ENCODE measurements at places on chromosomes 3 and 15.

- no peak for ATAC-seq
These were observed 949.2 kb downstream of the MCTP2 start for GRCh38 chr15:95180530-95180929.

- ATAC-seq: no peak
These were observed 216.0 kb upstream of the ZBTB20 start for GRCh38 chr3:115363071-115363470.

DNA sequence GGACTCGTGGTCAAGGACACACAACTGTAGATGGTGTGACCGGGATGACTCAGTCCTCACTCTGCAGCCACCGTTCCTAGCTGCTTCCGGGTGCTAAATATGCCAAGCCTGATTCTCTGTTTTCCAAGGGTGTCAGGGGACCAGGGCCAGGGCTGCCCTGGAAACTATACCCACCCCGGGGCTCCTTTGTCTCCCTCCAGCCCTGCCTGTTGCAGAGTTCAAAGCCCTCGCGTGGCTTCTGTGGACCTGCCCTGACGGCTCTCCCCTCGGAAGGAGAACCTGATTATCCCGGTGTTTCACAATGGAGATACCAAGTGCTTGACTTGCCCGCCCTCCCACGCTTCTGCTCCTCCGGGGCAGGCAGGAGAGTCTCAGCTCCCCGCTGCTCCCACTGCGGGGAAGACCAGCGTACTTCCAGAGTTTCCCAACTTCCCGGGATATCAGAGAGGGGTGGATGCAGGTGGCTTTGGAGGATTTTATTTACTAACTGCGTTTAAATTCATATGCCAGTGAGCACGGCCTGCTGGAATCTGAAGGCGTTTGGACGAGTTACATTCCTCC is 125.0 kb downstream of the ASB7 start:
- no peak for ATAC-seq

- ATAC-seq: no peak
These were observed 37.0 kb downstream of the OPA1 start for GRCh38 chr3:193630005-193630404.

- ATAC-seq: peak; percentile 93
These were observed 84.4 kb downstream of the GPR156 start for GRCh38 chr3:120200493-120201235.

DNA sequence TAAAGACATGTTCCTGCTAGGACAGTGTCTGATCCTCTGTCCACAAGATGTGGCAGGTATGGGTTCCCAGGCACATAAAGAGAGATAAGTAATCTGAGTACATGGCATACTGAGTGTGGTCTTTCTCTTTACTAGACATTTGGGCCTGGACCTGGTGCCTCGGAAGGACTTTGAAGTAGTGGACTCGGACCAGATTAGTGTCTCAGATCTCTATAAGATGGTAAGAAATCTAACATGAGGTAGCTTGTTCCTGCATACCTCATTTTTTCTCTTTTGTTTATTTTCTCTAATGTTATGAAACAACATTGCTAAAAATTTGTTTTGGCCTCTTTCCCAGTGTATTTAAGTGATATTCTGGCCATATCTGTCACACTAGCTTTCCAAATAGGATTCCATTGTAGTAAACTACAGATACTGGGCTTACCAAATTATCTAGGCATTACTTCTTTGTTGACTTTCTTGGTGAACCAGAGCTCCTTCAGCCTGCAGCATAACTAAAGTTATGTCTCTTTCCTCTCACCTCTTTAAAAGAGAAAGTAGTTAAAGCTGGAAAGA is 309.8 kb upstream of the MANF start:
- ATAC-seq: no peak

- peak; percentile 24 for ATAC-seq
These were observed 14.6 kb downstream of the XIRP1 start for GRCh38 chr3:39177708-39178332.

GRCh38 chr3:25834346-25834745 is 44.5 kb downstream of the OXSM start:
- ATAC-seq: no peak
